ENCODE measurements at places on chromosomes 2 and 18.

- DNase-seq = no peak
These were observed 21.0 kb downstream of the TCF7L1 start for GRCh38 chr2:85154048-85154753.

GRCh38 chr2:222240676-222241049, 58.1 kb downstream of the PAX3 start:
- DNase-seq = no peak

- no peak for DNase-seq
These were observed 88.2 kb downstream of the NCOA1 start for GRCh38 chr2:24579053-24579803.

DNA sequence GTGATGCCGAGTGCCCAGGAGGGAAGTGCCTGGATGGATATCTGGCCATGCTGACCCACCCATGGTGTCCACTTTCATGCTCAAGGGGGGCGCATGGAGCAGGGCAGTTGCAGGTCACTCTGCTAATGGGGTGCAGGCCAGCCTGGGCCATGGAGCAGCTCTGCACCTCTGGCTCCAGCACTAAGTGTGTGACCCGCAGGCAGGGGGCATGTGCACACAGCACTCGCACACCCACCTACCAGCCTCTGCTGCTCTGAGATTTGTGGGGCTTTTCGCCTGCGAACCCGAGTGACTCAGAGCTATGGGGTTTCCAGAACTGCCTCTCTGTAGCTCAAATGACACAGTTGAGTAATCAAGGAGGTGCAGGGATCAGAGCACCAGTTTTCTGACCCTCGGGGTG, 66.2 kb downstream of the CYP26B1 start:
- DNase-seq = no peak

GRCh38 chr2:120680136-120680761, 55.4 kb upstream of the GLI2 start:
- peak; percentile 9 for DNase-seq

DNA sequence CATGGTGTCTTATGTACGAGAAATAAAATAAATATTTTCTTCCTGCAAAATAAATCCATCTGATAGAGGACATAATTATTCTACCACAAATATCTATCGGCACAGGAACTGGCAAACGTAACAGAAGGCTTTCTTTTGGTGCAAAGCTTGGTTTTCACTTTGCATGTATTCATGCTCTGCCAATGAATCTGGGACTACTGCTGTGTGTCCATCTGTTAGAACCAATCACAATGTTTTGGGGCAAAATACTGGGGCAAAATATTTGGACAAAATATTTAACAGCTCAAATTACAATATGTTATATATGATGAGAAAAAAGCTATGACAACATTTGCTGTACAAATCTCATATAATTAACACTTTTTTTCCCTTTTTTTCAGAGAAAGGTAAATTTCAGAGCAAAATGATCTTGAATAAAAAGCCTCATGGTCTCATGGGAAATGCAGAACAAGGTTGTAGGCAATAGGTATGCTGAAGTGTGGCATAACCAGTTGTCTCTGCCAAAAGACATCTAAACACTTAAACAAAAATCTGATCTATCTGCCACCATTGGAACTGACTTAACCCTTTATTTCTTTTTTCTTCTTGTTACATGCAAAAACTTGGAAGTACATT, 923.2 kb downstream of the CPS1 start:
- DNase-seq = no peak

DNA sequence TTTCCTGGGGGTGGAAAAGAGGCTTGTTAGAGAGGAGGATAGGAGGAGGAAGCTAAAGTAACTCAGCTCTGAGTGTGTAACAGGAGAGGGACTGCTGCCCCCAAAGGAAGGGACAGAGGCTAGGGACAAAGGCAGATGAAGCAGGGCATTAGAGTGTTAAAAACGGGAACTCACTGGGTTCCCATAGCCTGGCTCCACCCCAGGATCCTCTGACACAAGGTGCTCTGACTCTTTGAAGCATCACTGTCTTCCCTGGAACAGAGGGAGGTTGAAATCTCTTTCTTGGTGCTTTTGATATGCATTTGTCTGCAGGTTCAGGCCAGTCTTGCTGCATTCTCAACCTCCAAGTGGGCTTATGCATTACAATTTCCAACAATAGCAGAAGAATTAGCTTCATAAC, 22.9 kb downstream of the IL36A start:
- DNase-seq = no peak

DNA sequence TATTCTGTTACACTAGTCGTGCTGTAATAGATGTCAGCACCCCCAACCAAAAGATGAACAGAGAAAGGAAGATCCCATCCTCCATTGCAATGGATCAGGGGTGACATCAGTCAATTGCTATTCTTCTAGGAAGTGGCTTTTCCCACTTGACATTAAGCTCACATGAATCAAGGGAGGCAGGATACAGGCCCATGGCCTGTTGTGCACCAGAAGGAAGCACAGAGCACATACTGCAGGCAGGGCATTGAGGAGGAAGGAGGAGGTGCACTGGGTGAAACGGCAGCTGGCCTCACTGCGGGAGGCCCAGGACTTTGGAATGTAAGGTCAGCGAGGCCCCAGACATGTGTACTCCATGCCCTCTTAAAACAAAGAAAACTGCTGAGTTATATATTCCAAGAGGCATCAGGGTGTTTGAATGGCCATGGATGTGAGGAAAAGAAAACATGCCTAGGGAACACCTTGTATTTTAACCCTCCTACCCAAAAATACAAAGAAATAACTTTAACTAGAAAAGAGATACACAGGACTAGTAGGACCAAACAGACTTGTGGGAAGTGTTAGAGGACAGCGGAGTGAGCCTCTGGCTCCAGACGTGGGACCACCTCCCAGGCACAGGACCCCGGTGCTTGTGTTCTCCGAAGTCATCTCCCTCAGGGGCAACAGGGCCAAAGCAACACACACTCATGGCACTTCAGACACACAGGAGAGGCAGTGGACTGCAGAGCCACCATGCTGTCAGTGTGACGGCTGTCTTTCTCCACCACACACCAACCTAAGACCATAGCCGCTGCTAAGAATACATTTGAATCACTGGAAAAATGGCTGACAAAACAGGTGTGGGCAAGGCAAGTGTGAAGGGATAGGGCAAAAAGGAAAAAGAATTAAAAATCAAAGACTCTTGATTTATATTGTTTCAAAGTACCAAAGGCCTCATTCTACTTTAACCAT, 51.4 kb upstream of the RIOK3 start:
- peak; percentile 48 for DNase-seq

DNA sequence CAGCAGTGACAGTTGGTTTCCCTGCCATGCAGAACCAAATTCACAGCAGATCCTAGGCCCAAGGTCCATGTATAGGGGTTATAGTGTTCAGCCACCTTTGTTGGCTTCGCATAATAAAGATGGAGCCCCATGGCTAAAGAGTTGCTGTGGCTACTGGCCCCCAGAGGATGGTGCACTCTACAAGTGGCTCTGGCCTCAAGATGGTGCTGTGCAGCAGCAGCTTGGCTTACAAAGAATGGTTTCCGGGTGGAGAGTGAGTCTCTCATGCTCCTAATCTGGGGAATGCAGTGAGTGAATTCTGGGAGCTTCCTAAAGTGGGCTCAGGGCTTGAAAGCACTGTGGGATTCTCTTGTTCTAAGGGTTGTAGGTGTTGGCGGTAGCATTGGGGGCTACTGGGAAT, 1199.7 kb downstream of the CNTNAP5 start:
- DNase-seq = no peak

GRCh38 chr2:222418739-222419138, 5.6 kb upstream of the SGPP2 start:
- DNase-seq = no peak

GRCh38 chr2:222105046-222105445, 193.8 kb downstream of the PAX3 start:
- no peak for DNase-seq

GRCh38 chr2:188813315-188813714, 160.9 kb upstream of the COL3A1 start:
- no peak for DNase-seq

GRCh38 chr2:218002143-218002844, 501 bp downstream of the TNS1 start:
- DNase-seq = no peak

DNA sequence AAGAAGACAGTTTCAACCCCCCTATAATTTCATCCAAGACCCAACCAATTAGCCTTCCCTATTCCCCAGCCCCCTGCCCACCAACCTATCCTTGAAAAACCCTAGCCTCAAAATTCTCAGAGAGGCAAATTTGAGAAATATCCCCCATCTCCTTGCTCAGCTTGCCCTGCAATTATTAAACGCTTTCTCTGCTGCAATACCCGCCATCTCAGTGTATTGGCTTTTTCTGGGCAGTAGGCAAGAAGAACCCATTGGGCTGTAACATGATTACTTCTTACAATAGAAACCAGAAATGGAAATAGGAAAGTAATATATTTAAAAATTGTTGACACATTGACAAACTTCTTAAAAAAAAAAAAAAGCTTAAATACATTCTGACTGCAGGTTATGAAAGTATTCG, 140.6 kb upstream of the CCDC150 start:
- no peak for DNase-seq

DNA sequence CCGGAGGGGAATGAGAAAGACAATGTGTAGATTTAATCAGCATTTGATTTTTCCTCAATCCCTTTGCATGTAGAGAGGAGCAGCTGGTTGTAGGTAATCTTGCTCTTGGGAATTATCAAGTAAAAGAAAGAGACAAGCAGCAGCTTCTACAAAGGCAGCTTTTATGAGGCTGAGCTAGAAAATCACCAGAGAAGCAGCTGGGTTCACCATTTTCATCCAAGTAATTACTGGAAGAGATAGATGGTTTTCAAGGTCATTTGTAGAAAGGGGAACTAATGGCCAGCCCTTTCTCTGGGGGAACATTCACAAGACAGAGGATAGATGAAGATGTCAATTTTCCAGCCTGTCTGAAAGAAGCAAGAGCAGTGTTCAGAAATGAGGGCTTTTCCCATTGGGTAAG, 113.0 kb downstream of the RND3 start:
- no peak for DNase-seq

GRCh38 chr2:30807249-30807648, at the start of gene CAPN13:
Gene CAPN13, minus strand, starts transcription at chr2:30807446. Its CDS starts 20,121 bp downstream, at chr2:30787325.
- DNase-seq = no peak

- DNase-seq = no peak
These were observed 621.9 kb upstream of the SOX11 start for GRCh38 chr2:5070257-5070656.

DNA sequence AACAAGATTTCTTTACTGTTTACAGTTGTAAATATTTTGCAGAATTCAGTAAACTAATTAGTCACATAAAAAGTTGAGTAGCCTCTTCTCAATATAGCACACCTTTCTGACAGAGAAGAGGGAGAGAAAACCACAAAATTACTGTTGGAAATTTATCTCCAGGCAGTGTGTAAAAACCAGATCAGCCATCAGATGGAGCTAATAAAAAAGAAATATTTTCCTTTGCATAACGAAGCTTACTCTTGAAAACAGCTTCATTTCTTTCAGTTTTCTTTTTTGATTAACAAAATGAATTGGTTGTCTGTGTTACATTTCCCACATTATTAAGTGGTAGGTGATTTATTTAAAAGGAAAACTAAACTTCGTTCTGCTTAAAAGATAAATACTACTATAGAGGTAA, 259.3 kb upstream of the KCNJ3 start:
- no peak for DNase-seq

- no peak for DNase-seq
These were observed 919 bp upstream of the SCN2A start for GRCh38 chr2:165238295-165238694.

DNA sequence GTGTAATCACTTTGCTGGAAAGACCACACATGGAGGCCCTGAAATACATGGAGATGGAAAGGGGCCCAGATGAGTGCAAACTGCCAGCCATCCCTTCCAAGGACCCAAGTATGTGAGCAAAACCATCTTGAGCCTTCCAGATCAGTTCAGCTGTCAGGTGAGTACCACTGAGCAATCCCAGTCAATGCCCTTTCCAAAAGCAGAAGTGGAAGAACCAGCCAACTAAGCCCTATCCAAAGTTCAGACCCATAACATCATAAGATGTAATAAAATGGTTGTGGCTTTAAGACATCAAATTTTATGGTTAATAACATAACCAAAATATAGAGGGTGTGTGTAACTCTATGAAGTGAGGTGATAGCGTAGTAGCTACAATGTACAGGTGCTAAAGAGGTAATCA, 88.5 kb downstream of the NXPH2 start:
- DNase-seq = no peak

All from SW 1271 (cell line).